ENCODE measurements at places on chromosomes 13 and 19. TPM values are rescaled to one million over a fixed set of nuclear protein-coding genes. Genes with fewer than 3 reads are reported as not detected.

Gene ATP8B3
- total RNA-seq = 1.4 TPM

Gene ZNF793
- 1.8 TPM for total RNA-seq

Gene SYCN
- total RNA-seq = not detected

- no peak for DNase-seq
Measured at GRCh38 chr13:50386541-50387050, 371.4 kb downstream of the KCNRG start.

GRCh38 chr19:39840492-39840891 is 5.7 kb downstream of the FBL start:
- DNase-seq = no peak

DNA sequence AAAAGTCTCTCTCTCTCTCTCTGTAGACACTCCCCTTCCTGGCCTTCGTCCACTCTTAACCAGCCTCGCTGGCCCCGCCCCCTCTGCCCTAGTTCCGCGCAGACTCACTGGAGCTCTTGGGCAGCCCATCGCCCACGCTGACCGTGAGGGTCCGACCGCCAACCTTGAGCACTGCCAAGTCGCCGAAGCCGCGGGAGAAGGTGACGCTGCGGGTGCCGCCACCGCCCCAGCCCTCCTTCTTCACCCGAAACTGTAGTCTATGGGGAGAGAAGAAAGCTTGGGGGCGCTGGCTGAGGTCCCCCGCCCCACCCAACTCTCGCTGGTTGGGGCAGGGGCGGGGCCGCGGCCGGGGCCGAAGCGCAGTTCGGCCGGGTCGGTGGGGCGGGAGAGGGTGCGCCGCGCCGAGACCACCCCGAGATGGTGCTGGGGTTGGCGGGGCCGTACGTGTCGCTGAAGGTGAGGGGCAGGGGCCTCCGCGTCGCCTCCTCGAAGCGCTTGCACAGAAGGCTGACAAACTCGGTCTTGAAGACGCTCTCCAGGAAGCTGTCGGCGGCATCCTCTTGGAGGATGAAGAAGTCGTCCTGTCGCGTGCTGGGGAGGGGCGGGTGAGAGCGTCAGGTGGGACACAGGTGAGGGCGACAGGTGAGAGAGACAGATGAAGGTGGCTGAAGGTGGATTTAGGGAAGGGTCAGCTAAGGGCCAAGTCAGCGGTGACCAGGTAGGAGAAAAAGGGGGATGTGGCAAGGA is 12.6 kb upstream of the ZNF414 start:
- DNase-seq = peak; percentile 72

DNA sequence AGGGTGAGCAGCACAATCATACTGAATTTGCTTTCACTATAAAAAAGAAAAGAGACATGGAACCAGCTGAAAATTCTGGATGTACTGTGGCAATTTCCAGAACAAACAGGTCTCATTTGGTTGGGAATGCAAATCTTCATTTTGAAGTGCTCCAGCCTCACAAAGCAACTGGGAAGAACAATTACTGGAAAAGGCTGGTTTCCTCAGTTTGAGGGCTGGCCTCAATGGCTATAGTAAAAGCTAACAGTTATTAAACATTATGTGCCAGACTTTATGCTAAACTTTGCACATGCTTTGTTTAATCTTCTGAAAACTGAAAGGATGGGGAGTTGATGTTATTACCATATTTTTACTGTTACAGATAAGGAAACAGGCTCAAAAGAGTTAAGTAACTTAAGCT is 3.0 kb downstream of the OBI1 start:
- no peak for DNase-seq

- DNase-seq = no peak
Measured at GRCh38 chr19:40394816-40395210, 4.8 kb upstream of the HIPK4 start.
